ENCODE measurements at places on chromosomes 5 and 9. TPM values are rescaled to one million over a fixed set of nuclear protein-coding genes. Genes with fewer than 3 reads are reported as not detected.

Gene IFNA13
- not detected for total RNA-seq

Gene NUDCD2
- total RNA-seq: 33.9 TPM

Gene MEF2C
- not detected for total RNA-seq

Gene HMGCS1
- 66.5 TPM for total RNA-seq

Gene LCN1
- not detected for total RNA-seq

Gene TRPM3
- not detected for total RNA-seq

Gene LMX1B
- 0.77 TPM for total RNA-seq

Gene CHSY3
- total RNA-seq: 0.17 TPM

Gene SETD9
- total RNA-seq: 7.2 TPM

Gene GTF3C5
- total RNA-seq: 62.9 TPM

Gene FAM169A
- total RNA-seq: 6.0 TPM

Gene MAST4
- total RNA-seq: 2.0 TPM

Gene OSMR
- 72.5 TPM for total RNA-seq

Gene SLC34A1
- not detected for total RNA-seq

Gene FAM200C
- 2.2 TPM for total RNA-seq
